ENCODE measurements at places on chromosomes 13 and 19.

DNA sequence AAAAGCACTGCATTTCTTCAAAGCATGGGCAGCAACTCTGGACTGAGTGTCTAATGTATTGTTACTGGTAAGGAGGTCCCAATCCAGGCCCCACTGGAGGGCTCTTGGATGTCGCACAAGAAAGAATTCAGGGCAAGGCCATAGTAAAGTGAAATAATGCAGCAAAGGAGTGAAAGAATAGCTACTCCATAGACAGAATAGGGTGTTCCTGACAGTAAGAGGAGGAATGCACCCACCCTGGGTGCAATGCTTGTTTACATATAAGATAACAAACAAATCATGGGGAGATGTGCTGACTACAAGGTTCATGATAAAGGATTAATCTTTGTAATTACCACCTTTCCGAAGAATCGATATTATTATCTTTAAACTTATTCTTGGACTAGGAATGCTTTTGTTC is 58.8 kb upstream of the ABCC4 start:
- no peak for DNase-seq

GRCh38 chr19:29076161-29076560 is 136.8 kb downstream of the UQCRFS1 start:
- no peak for DNase-seq

- DNase-seq = no peak
These were observed 572 bp downstream of the UCHL3 start for GRCh38 chr13:75550159-75550567.

GRCh38 chr19:18636183-18636968 is 452 bp upstream of the KLHL26 start:
- DNase-seq = peak; percentile 94

DNA sequence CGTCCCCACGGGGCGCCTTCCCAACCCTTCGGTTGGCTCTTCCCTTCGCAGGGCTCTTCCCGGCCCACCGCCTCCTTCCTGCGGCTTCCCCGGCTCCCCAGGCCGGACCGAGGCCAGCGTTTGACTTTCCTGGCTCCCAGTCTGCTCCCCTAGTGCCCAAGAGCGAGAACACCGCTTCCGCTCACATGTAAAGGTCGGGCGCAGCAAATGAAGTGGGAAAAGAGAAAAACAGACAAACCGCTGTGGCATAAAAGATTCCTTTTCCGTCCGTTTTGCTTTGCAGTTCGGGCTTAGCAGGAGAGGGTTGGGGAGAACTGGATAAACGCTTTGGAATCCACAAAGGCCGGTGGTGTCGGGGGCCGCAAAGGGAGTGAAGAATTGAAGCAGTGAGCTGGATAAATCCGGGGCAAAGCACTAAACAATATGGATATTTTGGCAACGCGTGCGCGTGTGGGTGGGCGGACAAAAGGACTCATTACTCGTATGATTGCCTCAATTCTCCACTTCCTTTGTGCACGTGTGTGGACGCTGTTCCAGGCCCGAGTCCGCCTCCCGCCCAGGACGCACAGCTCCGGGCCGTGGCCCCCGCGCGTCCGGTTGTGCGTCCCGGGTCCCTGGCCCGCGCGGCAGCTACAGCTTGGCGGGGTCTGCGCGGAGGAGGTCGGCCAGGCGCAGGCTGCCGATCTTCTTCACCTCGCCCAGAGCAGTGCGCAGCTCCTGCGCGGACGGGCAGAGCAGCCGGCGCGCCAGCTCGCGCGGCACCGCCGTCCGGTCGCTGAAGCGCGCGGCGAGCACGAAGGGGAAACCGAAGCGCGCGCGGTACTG is 8.6 kb upstream of the CDX2 start:
- no peak for DNase-seq

GRCh38 chr13:113992276-113993005 is 18.6 kb upstream of the C13orf46 start:
- DNase-seq = no peak

DNA sequence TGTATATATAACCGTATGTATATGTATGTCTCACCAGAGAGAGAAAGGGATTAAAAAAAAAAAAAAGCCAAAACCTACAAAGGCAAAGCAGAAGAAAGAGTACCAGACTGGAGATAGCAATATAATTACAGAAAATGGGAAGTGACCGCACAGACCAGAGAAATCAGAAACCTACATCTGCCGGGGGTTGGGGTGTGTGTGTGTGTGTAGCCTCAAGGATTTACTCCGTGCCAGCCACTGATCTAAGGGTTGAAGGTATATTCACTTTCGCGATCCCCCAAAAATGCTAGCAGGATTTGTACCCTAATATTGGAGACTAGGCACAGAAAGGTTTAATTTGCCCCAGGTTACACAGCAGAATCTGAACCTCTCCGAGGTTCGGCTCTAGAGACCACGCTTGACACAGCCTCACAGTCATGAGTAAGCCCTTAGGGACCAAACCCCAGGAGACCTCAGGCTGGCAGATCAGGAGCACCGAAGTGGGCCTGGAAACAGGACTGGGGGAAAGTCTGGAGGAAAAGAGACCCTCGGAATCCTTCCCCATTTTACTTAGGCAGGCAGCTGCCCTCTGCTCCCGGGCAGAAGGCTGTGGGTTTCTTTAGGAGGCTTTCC is 14.8 kb downstream of the ARL11 start:
- no peak for DNase-seq

DNA sequence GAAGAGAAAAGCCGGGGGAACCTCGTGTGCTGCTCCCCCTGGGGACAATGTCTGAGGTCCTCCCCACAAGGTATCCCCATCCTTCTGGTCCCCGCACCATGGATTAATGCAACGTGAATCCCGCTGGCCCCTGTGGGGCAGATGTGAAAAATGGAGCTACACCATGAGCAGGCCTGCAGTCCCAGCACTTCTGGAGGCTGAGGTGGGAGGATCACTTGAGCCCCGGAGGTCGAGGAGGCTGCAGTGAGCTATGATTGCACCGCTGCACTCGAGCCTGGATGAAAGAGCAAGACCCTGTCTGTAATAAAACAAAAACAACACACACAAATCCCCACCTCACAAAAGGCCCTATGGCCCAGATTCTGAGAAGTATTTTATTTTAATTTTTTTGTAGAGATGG is 1.2 kb upstream of the CFD start:
- DNase-seq = no peak

- DNase-seq = no peak
These were observed 152.6 kb downstream of the KLF12 start for GRCh38 chr13:73981595-73981994.

DNA sequence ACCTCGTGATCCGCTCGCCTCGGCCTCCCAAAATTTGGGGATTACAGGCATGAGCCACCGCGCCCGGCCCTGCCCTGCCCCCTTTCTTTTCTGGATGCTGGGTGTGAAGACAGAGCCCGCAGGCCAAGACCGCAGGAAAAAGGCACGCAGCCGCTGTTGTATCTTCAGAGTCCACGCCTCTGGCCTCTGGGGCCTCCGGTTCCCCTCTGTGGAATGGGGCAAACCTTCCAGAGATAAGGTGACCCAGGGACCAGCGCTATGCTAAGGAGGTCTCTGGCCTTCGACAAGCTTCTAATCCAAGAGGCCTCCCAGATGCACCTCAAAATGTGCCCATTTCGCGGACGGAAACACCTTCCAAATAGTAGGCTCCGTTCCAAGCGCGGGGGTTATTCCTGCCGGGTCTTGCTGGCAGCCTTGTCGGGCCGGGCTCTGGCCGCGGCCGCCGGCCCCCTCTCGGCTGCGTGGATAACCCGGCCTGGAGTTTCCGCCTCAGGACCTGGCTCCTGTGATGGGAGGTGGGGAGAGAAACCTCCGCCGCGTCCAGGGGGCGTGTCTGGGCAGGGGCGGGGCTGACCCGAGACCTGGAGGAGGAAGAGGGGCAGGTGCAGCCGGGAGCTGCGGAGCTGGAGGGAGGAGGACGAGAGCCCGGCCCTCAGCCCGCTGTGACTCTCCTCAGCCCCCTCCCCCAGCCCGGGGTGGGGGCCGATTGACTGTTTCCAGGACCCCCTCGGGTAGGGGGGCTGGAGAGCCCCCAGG is 13.1 kb downstream of the TJP3 start:
- peak; percentile 97 for DNase-seq

- DNase-seq = no peak
These were observed 64.9 kb downstream of the MZT1 start for GRCh38 chr13:72662548-72662947.

GRCh38 chr13:27497563-27498230 is 47.3 kb upstream of the MTIF3 start:
- no peak for DNase-seq

DNA sequence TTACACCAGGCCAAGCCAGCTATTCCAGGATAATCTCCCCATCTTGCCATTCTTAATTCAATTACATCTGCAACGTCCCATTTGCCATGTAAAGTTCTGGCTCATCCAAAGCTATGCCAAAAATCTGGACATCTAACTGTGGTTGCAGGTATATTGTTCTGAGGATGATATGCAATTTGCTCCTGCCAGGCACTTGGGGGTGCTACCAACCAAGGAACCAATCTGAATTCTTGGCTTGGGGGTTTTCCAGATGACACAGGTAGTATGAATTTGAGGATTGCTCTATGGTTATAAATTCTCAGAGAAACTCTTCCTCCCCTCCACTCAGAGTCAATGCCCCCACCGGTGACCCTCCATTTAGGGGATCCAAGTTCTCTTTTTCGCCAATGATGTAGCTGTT is 33.0 kb downstream of the CRYL1 start:
- no peak for DNase-seq

- no peak for DNase-seq
These were observed 1.2 kb upstream of the GPX4 start for GRCh38 chr19:1102407-1103131.

GRCh38 chr19:16067205-16067938 is 8.9 kb upstream of the TPM4 start:
- DNase-seq = no peak

GRCh38 chr13:24540236-24541126 is 27.9 kb upstream of the PARP4 start:
- no peak for DNase-seq

GRCh38 chr19:35309481-35310279 is 17.7 kb downstream of the MAG start:
- DNase-seq = no peak

GRCh38 chr19:3133793-3134116 is 2.1 kb upstream of the GNA15 start:
- DNase-seq = no peak

GRCh38 chr13:110340812-110341444 is 33.8 kb downstream of the COL4A2 start:
- DNase-seq = no peak

DNA sequence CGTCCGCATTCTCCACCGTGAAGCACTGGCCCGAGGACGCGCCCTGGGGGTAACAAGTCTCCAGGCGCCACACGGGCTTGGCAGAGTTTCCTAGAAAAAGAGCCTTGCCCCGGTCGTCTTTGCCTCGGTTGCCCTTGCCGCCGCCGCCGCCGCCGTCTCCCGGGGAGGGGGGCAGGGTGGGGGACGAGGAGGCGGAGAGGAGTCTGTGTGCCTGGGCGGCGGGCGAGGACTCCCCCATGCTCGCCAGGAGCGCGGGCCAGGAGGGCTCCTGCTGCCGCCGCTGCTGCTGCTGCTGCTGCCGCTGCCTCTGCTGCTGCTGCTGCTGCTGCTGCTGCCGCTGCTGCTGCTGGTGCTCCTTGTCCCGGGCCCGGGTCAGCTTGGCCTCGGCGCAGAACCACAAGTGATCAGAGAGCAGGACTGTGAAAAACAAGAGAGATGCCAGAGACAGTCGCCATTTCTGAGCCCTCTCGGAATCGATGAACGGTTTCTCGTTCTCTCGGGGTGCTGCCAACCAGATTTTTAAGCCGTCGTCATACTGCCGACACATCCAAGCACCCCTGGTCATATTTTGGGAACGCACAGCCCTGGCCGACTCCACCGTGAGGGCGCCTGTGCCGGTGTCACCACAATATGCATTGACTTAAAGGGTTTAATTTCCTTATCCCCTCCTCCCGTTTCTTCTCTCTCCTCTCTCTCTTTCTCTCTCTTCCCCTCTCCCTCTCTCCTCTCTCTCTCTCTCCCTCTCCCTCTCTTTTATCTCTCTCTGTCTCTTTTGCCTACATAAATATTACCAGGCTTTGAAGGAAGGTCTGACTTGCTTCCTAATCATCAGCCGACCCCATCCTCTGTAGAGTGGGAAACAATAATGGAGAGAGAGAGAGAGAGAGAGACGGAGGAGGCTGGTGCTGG is 349.1 kb downstream of the LIG4 start:
- DNase-seq = no peak

GRCh38 chr13:78121459-78122348 is 203.1 kb upstream of the EDNRB start:
- DNase-seq = peak; percentile 70

DNA sequence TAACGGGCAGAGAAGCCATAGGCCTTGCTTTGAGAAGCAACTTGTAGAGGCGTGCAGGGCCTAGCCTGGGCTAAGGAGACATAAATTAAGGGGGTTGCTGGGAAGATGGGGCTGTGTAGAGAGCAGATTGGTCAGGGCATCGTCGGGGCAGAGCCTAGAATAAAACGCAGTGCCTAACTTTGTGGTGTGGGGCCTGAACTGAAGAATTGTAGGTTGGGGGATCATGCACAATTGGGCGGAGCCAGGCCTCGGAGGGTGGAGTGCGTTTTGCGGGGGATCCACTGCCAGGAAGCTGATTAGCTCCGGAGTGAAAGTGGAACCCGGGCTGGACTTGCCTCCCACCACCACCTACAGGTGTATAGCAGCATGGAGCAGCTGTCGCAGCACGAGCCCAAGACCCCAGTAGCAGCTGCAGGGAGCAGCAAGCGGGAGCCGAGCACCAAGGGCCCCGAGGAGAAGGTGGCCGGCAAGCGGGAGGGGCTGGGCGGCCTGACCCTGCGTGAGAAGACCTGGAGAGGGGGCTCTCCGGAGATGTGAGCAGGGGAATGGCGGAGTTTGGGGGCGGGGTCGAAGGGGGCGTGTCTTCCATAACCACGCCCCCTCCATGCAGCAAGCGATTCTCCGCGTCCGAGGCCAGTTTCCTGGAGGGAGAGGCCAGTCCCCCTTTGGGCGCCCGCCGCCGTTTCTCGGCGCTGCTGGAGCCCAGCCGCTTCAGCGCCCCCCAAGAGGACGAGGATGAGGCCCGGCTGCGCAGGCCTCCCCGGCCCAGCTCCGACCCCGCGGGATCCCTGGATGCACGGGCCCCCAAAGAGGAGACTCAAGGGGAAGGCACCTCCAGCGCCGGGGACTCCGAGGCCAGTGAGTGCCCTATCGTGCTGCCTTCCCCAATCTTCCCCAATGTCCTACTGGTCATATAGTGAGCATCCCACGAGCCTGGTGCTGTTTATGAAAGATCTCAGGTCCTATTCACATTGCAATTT is 13.8 kb downstream of the DNASE2 start:
- DNase-seq = peak; percentile 79

- DNase-seq = no peak
These were observed 66.8 kb downstream of the MRPL57 start for GRCh38 chr13:21243045-21243897.

GRCh38 chr19:45496349-45496953 is 396 bp downstream of the RTN2 start:
- no peak for DNase-seq

GRCh38 chr13:38804536-38804935 is 117.7 kb downstream of the FREM2 start:
- no peak for DNase-seq

GRCh38 chr19:10503002-10503789 is at the start of gene KEAP1:
Gene KEAP1, minus strand, starts transcription at chr19:10503356. Its CDS starts 3,323 bp downstream, at chr19:10500033.
- no peak for DNase-seq

DNA sequence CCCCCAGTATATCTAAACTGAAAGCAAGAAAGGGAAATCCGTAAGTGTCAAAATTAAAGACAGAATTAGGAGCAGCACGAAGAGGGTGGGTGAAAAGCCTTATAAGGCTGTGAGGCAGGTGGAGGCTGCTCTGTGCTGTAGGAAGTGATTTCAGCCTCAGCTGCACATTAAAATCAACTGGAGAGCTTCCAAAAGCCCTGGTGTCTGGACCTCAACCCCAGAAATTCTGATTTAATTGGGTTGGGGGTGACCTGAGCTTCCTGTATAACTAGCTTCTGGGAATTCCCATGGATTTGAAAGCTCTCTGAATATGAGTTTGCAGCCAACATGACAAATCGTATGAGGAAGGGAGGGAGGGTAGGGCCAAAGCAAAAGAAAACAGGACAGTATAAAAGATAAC is 242.4 kb upstream of the TMTC4 start:
- DNase-seq = no peak

Data from NT2/D1 (cell line).